ENCODE measurements at places on chromosomes 11 and 22. TPM values are rescaled to one million over a fixed set of nuclear protein-coding genes. Genes with fewer than 3 reads are reported as not detected.

CDC42BPG gene
- under 0.01 TPM for total RNA-seq

RSF1 gene
- 46.2 TPM for total RNA-seq

MOGAT2 gene
- total RNA-seq, result not detected

ACTN3 gene
- total RNA-seq, result not detected

FZD4 gene
- total RNA-seq, result 13.5 TPM

WT1 gene
- total RNA-seq, result 16.4 TPM

CSNK2A3 gene
- total RNA-seq, result 2.3 TPM

TMEM25 gene
- 25.8 TPM for total RNA-seq

CPT1A gene
- 28.7 TPM for total RNA-seq

PRR33 gene
- total RNA-seq, result not detected

LRFN4 gene
- total RNA-seq, result 9.9 TPM

DCPS gene
- 12.9 TPM for total RNA-seq

ISX gene
- total RNA-seq, result not detected

TEF gene
- total RNA-seq, result 7.7 TPM

F2 gene
- not detected for total RNA-seq

CCDC15 gene
- total RNA-seq, result 2.6 TPM

PYGM gene
- 1.7 TPM for total RNA-seq

DDTL gene
- 3.0 TPM for total RNA-seq

TSPAN32 gene
- 0.43 TPM for total RNA-seq

SLC7A4 gene
- 2.2 TPM for total RNA-seq

FOXRED2 gene
- total RNA-seq, result 9.7 TPM

KCNQ1OT1 gene
- 6.1 TPM for total RNA-seq

RAB36 gene
- 6.1 TPM for total RNA-seq

CDC42EP1 gene
- 33.2 TPM for total RNA-seq

APOBEC3C gene
- total RNA-seq, result 11.9 TPM

PAX6 gene
- total RNA-seq, result not detected

CRYBB3 gene
- not detected for total RNA-seq

ART1 gene
- total RNA-seq, result not detected

CRYBA4 gene
- total RNA-seq, result not detected

NLRP14 gene
- under 0.01 TPM for total RNA-seq

TMEM135 gene
- 30.0 TPM for total RNA-seq

CASP1 gene
- total RNA-seq, result 31.1 TPM

FOLH1 gene
- not detected for total RNA-seq

INS gene
- not detected for total RNA-seq

LMO1 gene
- total RNA-seq, result not detected

TUG1 gene
- total RNA-seq, result 88.1 TPM

GAL3ST1 gene
- total RNA-seq, result not detected

SCYL1 gene
- total RNA-seq, result 125 TPM

DKK3 gene
- total RNA-seq, result 316 TPM

NPAS4 gene
- 0.32 TPM for total RNA-seq

C11orf21 gene
- not detected for total RNA-seq

SREBF2 gene
- total RNA-seq, result 83.3 TPM

ASCL2 gene
- not detected for total RNA-seq

MFRP gene
- not detected for total RNA-seq

CLDN5 gene
- not detected for total RNA-seq

LRRC10B gene
- not detected for total RNA-seq

LUZP2 gene
- total RNA-seq, result under 0.01 TPM

ROBO3 gene
- 18.7 TPM for total RNA-seq

DEUP1 gene
- not detected for total RNA-seq

OR8G5 gene
- total RNA-seq, result not detected

APOL6 gene
- total RNA-seq, result 33.8 TPM

TSSK2 gene
- not detected for total RNA-seq

KIRREL3 gene
- total RNA-seq, result 9.9 TPM

FGF19 gene
- total RNA-seq, result not detected

OR10D3 gene
- total RNA-seq, result not detected

Data from fibroblast of villous mesenchyme (primary cell).